Amniotic stem cell (primary cell): ENCODE measurements at places on chromosomes 7 and 10.

- DNase-seq, result no peak
Observed at GRCh38 chr10:77494327-77494726, 143.3 kb downstream of the KCNMA1 start.

DNA sequence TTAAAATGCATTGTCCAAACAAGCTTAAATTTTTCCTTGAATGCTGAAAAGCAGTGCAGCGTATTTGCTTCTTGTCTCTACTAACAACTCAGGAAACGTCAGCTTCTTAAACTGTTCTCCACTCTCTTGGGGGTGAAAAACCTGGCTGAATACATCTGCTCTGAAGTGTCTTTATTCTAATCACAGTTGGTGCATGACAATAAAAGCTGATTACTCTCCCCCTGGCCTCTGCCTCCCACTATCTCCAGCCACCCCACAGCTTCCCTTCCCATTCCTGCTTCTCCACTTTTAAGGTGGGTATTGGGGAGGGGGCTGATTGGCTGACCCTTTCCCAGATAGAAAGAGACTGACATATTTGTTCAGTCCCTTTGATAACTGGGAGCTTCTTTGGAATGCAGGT, 456.0 kb downstream of the SORCS1 start:
- no peak for DNase-seq

DNA sequence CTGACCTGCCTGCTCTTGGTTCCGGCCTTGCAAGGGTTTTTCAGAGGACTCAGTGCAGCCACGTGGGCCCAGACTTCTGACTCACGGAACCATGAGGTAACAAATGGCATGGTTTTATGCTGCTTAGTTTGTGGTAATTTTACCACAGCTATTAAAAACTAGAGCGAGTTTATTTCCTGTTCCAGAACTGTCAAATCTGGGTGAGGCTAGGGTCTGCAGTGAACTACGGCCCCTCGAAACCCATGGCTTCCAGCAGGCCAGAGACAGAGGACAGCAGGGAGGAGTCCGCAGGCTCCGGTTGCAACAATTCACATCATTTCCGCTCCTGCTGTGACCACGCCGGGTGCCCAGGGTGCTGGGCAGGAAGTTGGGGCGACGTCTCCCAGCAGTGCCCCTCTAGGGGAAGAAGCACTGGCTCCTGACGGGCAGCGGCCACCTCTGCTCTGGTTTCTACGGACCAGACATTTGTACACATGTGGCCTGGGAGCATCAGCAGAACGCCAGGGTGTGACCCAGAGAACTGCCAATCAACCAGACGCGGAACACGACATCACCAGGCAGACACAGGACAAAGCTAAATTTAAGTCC, 74.8 kb downstream of the ADARB2 start:
- DNase-seq, result no peak

- no peak for DNase-seq
Observed at GRCh38 chr7:476736-477360, 42.8 kb downstream of the PDGFA start.
